ENCODE measurements at places on chromosomes 11 and 22.

GRCh38 chr11:83655976-83656375, 369.8 kb upstream of the CCDC90B start:
- DNase-seq = no peak

DNA sequence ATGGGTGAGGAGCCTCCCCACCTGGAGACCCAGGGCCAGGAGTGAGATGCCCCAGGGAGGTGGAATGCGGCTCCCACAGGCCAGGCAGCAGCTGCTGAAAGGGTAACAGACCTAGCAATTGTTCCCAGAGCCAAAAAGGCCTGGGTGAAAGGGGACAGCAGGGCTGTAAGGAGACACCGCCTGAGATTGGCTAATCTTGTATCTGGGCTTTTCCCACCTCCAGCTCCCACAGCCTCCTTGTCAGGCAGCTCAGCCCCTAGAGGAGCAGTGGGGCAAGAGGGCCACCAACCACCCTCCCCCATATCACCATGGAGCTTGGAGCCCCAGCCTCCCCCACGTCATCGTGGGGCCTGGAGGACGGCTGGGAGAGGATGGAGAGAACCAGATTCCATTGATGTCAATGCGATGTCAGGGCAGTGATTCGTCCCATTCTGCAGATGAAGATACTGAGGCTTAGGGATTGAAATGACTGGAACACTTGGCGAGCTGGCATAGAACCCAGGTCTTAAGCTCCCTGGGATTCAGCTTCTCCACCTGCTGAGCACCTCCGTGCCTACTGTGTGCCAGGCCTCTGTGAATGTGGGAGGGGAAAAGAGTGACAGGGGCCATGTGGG, 2.9 kb upstream of the MGAT3 start:
- DNase-seq = no peak

GRCh38 chr11:43920598-43921419, 21.6 kb upstream of the C11orf96 start:
- DNase-seq = no peak

DNA sequence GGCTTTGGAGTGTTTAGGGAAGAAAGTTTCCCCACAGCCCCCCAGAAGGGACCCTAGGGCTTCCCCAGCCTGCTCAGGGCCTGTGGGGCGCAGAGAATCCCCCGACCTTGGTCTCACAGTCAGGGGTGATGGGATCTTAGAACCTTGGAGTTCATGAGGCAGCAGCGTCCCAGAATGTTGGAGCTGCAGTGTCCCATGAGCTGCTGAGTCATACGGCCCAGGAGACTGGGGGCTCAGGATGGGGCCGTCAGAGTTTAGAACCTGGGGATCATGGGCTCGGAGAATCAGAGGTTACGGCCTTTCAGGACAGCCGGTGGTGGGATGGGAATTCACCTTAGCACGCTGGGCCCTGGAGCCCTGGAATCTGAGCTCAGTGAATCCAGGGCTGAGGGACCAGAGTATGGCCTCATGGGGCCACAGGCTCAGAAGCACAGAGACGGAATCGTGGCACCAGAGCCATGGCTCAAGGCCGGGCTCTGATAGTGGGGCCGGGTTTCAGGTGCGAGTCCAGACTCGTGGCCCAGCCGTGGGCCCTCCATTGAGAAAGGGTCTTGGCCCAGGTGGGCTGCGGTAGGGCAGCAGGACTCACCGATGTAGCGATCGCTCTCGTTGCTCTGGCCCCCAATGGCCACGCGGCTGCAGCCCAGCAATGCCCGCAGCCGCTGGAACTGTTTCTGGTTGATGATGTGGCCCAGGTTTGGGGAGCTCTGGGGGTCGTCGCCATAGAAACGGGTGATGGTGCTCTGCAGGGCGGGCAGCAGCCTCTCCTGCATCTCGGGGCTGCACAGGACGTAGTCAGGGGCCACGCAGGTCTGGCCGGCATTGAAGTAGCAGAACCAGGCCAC, 9.5 kb downstream of the ALDH3B2 start:
- DNase-seq = no peak

DNA sequence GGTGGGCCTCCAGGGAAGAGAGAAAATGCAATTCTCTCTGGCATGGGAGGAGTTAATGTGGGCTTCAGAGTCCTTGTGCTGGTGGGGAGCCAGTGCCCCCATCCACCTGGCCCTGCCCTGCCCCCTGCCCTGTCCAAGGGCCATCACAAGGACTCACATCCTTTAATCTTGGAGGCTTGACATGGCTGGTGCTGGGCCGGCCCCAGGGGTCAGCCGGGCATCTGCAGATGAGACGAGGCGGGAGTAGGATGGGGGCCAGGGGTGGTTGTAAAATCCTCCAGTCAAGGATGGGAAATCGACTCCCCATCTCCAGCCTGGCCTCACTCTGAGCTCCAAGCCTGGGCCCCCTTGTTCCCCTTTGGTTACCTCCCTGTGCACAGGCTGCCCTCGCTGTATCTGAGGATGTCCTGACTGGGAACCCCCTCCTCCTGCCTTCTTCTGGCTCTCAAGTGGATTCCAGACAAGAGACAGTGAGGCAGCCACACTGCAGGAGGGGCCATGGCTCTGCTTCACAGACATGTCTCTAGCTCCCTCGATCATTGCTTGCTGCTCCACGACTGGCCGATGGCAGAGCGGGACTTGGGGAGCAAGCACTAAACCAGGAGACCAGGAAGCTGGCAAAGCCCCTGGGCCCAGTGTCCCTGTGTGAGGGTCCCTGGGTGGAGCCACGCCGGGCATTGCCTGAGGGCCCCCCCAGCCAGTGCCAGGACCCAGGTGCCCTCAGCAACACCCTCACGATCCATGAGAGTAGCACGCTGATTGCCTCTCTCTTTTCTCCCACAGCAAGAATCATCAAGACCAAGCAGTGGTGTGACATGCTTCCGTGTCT, 1120.5 kb downstream of the BRD1 start:
- no peak for DNase-seq

DNA sequence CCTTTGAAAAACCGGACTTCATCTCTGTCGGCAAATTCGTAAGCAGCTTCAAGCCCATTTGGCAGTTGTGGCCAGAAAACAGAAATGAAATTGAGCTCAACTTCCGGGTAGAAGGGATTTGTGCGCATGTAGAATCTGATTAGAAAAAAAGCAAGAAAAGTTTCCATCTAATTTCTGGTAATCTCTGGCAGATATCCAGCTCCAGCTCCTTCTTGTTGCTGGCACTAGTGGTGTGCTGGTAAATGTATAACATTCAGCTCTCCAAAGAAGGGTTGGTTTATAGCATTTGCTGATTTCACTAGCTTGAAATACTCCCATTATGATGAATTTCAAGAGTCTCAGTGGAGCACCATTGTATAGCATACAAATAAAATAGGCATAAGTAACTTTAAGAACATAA, 5.4 kb downstream of the MMP1 start:
- DNase-seq = no peak

GRCh38 chr11:45960387-45961095, 38.1 kb downstream of the LARGE2 start:
- DNase-seq = no peak

Data from endothelial cell (in vitro differentiated cells).